RPMI7951 (cell line): ENCODE measurements at places on chromosomes 13 and 19. TPM values are rescaled to one million over a fixed set of nuclear protein-coding genes. Genes with fewer than 3 reads are reported as not detected.

SLC25A41 gene
- not detected in 2 replicates for total RNA-seq

GRCh38 chr19:1675633-1676350 is 23.4 kb upstream of the TCF3 start:
- DNase-seq, result no peak

- DNase-seq, result peak; percentile 84
These were observed 19.6 kb upstream of the NFIC start for GRCh38 chr19:3346677-3347353.

SMIM44 gene
- total RNA-seq, result not detected in 2 replicates

- no peak for DNase-seq
These were observed 18.0 kb downstream of the TCF3 start for GRCh38 chr19:1634242-1634937.

DNA sequence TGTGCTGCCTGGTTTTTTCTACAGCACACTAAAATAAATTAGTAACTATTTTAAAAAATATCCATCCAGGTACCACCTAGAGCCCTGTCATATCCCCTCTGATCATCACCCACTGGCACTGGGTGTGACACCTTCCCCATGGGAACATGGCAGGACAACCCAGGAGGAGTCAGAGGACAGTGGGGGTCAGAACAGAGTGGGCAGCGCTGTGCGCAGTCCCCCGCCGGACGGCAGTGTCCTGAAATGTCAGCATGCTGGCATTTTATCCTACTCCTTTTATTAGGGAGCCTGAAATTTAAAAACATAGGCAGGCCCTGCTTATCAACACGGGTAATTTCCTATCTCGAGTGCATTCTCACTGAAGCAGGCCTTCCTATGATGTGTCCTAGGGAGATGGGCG is 42.1 kb upstream of the GAS6 start:
- no peak for DNase-seq

CYP2S1 gene
- 4.4 and 10.3 TPM in 2 replicates for total RNA-seq

GRK1 gene
- not detected in 2 replicates for total RNA-seq

TRIP10 gene
- total RNA-seq, result 31.0 and 34.6 TPM in 2 replicates

NAXD gene
- total RNA-seq, result 12.0 and 14.0 TPM in 2 replicates

PTH2 gene
- not detected in 2 replicates for total RNA-seq

DNA sequence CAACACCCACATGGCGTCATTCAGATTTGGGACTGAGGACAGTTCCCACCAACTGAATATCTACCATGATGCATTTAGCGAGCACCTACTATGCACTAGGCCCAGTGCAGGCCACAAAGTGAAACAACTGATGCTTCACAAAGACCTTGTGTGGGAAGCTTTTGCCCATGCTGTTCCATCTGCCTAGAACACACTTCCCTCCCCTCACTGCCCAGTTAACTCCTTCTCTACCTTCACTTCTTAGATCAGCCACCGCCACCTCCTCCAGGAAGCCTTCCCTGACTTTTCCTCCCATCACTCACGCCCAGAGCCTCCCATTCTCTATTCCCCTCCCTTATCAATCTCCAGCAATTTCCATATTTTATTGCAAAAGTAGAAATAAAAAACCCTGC is 25.7 kb downstream of the PTPRS start:
- no peak for DNase-seq

CAPN12 gene
- total RNA-seq, result not detected in 2 replicates

GRCh38 chr19:17481986-17482385 is 11.7 kb downstream of the SLC27A1 start:
- DNase-seq, result no peak

DNA sequence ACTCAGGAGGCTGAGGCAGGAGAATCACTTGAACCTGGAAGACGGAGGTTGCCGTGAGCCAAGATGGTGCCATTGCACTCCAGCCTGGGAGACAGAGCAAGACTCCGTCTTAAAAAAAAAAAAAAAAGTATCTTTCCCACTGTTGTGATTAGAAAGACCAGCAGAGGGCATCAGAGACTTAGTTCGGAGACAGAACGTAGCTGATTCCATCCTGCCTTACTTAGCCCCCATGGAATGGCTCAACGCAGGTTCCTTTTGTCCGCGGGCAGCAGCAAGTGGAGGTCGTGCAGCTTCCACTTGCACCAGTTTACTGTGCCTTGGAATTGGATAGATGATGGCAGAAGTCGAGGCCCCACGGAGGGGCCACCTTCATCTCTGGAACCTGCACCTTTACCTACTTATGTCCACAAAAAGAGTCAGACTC is 8.1 kb downstream of the TIMM29 start:
- peak; percentile 78 for DNase-seq

DNA sequence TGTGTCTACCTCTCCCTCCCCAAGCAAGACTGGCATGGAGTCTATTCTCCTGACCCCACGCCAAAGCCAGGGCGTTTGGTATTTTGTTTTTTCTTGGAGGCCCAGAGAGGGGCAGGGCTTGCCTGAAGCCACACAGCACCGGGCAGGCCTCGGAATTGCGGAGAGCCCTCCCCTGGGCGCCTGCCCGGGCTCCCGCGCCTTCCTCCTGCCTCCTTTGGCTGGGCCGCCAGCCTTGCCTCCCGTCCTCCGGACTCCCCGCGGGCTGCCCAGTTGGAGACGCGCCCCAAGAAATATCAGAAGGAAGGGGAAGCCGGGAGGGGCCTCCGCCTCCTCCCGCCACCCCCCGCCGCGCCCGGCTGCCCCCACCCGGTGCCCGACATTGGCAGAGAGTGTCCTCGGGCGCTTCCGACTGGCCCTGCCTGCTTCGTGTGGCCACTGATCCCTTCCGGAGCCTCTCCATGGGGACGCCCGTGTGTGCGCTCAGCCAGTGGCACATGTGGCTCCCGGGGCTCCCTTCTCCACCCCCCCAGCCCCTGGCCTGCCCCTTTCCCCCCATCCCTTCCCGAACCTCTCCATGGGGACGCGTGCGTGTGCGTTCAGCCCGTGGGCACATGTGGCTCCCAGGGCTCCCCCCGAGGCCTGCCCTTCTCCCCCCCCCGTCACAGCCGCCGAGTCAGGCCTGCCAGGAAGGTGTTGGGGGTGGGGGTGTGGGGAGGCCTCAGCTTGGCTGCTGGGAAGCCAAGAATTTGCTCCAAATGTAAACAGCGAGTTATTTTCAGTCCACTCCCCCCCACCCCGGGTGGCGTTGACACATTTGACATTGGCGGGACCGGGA is 37.3 kb downstream of the NFIC start:
- peak; percentile 96 for DNase-seq

DNA sequence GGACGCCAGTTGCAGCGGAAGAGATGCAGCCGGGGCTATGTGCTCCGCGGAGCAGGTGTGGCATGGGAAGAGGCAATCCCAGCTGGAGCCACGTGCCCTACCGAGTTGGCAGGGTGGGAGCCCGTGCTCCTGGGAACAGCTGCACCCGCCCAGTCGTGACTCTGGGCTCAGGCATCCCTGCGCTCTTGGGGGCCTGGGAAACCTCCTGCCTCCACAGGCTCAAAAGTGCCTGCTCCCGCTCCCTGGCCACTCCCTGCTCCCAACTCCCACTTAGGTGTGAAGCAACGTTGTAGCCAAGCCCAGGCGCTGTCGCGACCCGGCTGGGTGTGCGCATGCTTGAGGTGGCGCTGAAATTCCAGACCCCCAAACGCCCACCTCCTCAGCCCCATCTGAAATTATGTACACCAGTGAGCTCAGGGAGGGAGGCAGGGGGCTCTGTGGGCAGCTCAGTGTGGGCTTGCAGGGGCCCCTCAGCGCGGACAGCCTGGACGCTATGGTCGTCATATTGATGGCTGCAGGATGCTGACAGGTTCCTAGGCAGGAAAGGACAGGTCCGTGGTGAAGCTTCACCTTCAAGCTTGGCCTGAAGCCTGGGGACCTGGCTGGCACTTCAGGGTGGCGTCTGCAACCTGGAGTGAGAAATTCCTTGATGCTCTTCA is 429.9 kb downstream of the SLITRK1 start:
- no peak for DNase-seq

- no peak for DNase-seq
These were observed 1128.2 kb upstream of the PCDH9 start for GRCh38 chr13:68358294-68358705.

CADM4 gene
- 2.5 and 3.8 TPM in 2 replicates for total RNA-seq

DNA sequence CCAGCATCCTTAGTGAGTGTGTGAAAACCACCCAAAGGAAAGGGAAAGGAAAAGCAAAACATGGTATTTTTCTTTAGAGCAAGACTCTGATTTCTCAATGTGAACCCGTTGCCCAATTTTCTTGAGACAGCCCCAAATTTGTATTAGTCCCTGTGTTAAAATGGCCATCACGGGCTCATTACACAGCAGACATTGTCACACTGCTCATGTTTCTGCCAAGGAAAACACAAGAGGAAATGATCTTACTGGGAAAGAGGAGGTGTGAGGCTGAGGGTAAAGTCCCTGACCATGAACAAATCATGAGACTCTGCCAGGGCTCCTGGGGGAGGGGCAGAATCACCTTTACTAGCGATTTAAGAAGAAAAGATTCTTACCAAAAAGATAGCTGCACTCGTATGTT is 54.4 kb downstream of the FAM124A start:
- no peak for DNase-seq

ADGRE1 gene
- total RNA-seq, result 6.6 and 7.2 TPM in 2 replicates

GRCh38 chr19:17058236-17058635 is 17.0 kb downstream of the HAUS8 start:
- peak; percentile 14 for DNase-seq

DNA sequence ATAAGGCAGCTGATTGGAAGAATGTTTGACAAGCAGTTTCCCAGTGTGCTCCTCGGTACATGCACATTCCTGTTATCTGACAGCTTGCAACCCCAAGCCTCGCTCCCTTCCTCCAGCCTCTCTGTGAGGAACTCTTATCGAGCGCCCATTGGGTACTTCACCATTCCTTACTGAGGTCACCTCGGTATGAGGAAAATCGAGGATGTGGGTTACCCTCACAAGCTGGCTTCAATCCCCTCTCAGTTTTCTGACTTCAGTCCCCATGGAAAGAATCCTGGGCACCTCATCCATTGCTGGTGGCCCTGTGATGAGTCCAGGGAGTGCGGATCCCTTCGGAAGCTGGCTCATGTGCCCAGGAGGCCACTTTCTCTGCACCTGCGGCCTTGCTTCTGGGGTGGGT is 17.3 kb downstream of the TEX29 start:
- no peak for DNase-seq

DNA sequence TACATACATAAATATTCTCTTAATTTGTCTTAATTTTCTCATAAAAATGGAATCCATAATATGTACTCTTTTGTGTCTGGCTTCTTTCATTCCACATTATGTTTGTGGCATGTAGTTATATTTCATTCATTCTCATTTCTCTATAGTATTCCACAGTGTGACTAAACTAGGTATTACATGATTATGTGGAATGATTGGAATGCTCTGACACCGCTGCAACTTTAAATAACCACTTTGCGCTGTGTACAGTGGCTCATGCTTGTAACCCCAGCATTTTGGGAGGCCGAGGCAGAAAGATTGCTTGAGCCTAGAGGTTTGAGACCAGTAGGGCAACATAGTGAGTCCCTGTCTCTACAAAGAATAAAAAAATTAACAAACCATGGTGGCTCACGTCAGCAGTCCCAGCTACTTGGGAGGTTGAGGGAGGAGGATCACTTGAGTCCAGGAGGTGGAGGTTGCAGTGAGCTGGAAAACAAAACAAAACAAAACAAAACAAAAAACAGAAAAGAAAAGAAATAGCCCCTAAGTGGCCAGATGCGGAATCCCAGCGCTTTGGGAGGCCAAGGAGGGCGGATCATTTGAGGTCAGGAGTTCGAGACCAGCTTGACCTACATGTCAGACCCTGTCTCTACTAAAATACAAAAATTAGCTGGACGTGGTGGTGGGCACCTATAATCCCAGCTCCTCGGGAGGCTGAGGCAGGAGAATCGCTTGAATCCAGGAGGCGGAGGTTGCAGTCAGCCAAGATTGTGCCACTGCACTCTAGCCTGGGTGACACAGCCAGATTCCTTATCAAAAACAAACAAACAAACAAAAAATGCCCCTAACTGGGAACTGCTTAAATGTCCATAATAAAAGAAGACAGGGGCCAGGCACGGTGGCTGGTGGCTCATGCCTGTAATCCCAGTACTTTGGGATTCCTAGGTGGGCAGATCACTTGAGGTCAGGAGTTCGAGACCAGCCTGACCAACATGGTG is 8.0 kb upstream of the SAE1 start:
- DNase-seq, result peak; percentile 68

GRCh38 chr13:40206241-40207000 is 460.0 kb downstream of the FOXO1 start:
- DNase-seq, result no peak

ZFR2 gene
- total RNA-seq, result not detected in 2 replicates

COL5A3 gene
- total RNA-seq, result 3.0 and 4.8 TPM in 2 replicates
